Left forelimb (tissue), 1 donor: ENCODE measurements at places on chromosomes 11 and 22.
A peak's percentile ranks its signal among the peaks of the same experiment; 100 is the strongest.

DNA sequence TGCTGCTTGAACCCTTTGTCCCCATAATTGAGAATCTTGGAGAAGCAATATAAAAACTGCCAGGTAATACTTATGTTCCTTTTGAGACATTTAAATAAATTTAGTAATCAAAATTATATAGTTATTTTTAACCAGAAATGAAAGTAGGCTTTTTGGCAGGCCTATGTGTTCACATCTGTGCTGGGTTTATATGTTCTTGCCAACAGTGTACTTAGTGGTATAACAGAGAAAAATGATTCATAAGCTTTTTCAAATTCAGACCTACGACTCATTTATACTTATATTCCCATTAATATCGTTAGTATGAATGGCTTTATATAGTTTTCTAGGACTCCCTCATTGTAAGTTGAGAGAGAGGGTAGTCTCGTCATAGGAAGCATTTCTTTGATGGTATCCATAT lies 79.0 kb downstream of the DDX10 start:
- DNase-seq = no peak

GRCh38 chr11:107928046-107928766 lies at the start of gene RAB39A:
Gene RAB39A (plus strand): TSS chr11:107928448. CDS start chr11:107928569, 121 bp downstream.
- peak; percentile 87 for DNase-seq

GRCh38 chr11:36743039-36743438 lies 145.0 kb upstream of the RAG2 start:
- no peak for DNase-seq

DNA sequence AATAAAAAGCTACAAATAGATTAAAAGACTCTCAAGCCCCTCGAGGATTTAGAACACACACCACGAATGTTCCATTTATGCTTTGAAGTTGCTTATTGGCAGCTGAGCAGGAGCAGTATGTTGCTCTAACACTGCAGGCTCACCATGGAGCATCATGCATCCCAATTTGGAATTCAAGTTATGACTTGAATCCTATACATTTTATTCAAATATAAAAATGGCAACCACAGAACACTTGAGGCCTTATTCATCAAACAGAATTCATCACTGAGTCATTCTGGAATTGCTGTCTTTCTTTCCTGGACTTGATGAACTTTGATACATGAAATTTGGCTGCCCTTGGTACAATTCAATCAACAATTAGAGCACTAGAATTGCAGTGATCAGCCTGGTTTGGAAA lies 24.5 kb upstream of the BLID start:
- no peak for DNase-seq

DNA sequence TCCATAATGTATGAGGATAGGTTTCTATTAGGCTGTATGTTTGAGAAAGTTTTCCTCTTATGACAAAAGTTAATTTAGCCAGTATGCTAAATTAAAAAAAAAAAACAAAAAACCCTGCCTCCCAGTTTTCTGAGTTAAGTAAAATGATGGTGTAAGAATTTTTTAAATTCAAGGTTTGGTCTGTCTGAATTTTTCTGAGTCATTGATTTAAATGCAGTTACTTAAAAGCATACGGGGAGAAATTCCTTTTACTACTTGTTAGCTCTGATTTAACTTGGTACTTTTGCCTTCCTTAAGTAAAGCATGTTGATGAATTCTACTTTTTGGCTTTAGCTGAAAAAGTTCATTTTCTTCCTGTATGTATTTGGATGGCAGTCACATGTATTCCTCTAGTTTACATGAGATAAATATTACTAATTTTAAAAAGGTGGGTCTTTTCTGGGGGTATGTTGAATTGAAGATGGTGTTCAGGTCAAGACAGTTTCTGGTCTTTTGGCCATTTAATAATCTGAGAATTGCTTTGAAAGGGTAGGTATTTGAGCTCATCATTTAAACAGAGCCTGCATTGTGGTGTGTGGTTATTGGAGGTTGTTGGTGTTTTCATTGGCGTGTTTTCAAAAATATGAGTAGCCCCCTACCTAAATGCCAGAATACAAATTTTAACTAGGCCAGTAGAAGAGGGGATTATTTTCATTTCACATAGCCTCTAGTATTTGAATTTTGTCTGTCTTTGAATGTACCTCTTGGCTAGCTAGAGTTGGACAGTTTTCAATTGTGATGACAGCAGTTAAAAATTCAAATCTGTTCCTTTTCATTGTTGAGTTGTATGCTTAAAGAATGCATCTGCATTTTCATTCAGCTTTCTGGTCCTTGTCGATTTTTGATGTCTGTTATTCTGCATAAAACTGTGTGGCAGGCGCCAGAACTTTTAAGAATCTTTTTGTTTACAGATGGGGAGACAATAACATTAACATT lies 64.7 kb downstream of the MTMR3 start:
- no peak for DNase-seq

GRCh38 chr11:10459029-10459970 lies 4.2 kb downstream of the AMPD3 start:
- DNase-seq = peak; percentile 37

DNA sequence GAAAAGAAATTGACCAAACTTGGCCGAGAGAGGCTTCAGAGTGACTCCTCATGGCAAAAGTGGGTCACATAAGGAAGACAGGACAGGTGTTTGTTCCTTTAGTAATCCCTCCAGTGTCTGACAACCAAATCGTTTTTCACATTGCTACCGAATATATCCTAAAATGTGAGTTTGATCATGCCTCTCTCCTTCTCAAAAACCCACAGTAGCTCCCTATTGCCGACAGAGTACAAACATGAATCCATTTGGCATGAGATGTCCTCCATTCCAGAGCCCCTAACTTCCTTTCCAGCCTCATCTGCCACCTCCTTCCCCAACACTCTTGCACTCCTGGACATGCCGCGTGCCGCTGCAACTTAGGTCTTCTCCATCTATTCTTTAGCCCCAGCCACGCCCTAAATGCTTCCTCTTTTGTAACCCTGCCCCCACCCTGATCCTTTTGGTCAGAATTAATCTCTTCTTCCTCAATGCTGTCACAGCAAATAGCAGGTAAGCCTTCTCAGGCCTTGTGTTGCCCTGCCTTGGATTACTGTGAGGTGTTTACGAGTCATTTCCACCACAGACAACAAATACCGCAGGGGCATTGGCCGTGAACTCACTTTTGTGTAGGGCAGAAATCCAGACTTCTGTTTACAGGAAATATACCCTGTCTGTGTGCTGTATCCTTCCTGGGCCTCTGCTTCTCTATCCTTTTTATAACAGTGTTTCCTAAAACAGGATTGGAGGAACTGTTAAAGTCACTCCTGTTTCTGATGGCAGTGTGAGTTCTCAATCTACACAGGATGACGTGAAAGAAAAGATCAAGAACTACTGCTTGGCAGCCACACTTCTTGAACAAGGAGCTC lies 66.0 kb upstream of the FTH1 start:
- no peak for DNase-seq

GRCh38 chr11:30452114-30452513 lies 129.2 kb downstream of the ARL14EP start:
- DNase-seq = no peak

GRCh38 chr11:105589346-105589745 lies 20.5 kb upstream of the GRIA4 start:
- DNase-seq = no peak

GRCh38 chr11:102577182-102577581 lies 46.6 kb upstream of the MMP7 start:
- DNase-seq = no peak

GRCh38 chr11:22677153-22677903 lies 10.9 kb downstream of the GAS2 start:
- DNase-seq = no peak

- no peak for DNase-seq
Measured at GRCh38 chr11:64078284-64078683, 42.6 kb downstream of the FLRT1 start.

- DNase-seq = no peak
Measured at GRCh38 chr11:94924612-94925011, 48.7 kb downstream of the CWC15 start.

DNA sequence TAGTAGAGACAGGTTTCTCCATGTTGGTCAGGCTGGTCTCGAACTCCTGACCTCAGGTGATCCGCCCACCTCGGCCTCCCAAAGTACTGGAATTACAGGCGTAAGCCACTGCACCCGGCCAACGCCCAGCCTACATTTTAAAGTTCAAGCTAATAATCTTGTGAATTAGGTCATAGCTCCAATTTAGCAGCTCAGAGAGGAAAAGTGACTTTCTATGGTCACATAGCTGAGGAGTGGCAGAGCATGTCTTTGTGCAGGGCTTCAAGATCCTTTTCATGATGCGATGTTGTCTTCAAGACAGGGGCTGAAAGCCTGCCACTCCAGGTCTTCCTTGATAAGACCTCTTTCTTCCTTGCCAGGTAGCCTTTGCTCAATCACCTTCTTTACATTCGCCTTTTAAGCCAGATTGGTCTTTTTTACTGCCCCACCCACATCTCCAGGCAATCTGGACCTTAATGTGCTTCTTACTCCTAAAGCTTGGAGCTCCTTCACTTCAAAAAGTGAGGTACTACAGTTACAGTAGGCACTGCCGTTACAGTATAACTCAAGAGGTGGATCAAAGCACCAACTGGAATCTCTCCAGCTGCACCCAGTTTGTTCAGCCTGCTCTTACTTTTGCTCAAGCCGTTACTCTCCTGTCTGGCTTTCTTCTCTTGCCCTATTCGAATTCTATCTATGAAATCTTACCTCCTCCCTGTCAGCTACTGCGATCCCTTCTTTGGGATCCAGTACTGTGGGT lies 18.2 kb downstream of the YWHAH start:
- no peak for DNase-seq

GRCh38 chr22:37818409-37819104 lies 4.6 kb upstream of the GALR3 start:
- peak; percentile 74 for DNase-seq

DNA sequence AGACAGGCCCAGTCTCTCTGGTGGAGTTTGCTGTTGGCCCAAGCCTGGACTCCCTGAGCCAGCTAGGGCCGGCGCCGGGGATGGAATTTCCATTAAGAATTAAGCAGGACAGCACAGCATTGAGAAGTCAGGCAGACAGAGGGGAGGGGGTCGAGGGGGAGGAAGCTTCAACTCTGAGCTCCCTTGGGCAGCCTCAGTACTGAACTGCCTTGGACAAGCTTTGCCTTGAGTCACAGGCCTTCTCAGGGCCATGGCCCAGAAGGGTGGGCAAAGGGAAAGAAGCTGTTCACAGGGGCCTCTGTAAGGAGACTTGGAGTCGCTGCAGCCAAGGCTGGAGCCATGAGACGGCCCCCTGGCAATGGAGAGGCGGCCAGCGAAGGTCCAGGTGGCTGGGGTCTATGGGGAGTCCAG lies 2.6 kb upstream of the INSC start:
- peak; percentile 75 for DNase-seq

- DNase-seq = no peak
Measured at GRCh38 chr11:1445741-1446445, 40.7 kb downstream of the MOB2 start.

GRCh38 chr11:1655168-1656060 lies 25.8 kb downstream of the KRTAP5-5 start:
- peak; percentile 51 for DNase-seq

- no peak for DNase-seq
Measured at GRCh38 chr11:109971184-109971523, 122.0 kb upstream of the ZC3H12C start.

DNA sequence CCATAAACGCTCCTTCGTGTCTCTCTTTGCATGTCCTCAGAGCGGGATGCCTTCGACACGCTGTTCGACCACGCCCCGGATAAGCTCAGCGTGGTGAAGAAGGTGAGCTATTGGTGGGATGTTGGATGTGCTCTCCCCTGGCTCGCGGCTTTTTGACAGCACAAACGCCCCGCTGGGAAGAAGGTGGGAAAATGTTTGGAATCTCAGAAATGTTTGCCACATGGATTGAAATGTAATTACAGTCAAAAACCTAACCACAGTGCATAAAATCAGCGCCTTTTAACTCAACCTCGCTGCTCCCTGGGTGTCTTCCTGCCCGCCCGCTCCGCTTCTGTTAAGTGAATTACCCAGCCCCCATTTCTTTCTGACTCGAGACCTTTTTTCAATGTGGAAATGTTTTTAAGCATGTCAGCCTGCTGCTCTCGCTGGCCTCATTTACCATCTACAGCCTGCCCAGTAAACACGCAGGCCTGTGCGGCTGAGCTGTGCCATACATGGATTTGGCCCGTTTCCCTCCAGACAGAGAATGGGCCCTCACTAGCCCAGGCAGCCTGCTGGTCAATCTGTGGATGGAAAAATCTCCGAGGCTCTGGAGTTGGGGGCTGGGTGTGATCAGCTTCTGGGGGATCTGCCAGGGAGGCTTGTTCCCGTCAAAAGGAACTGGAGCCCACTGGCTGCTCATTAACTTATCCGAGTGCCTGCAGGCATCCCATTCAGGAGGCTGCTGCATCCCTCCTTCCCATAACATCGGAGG lies 32.7 kb upstream of the PARVG start:
- DNase-seq = peak; percentile 78

- DNase-seq = no peak
Measured at GRCh38 chr22:27073601-27074425, 416.4 kb downstream of the MIAT start.

DNA sequence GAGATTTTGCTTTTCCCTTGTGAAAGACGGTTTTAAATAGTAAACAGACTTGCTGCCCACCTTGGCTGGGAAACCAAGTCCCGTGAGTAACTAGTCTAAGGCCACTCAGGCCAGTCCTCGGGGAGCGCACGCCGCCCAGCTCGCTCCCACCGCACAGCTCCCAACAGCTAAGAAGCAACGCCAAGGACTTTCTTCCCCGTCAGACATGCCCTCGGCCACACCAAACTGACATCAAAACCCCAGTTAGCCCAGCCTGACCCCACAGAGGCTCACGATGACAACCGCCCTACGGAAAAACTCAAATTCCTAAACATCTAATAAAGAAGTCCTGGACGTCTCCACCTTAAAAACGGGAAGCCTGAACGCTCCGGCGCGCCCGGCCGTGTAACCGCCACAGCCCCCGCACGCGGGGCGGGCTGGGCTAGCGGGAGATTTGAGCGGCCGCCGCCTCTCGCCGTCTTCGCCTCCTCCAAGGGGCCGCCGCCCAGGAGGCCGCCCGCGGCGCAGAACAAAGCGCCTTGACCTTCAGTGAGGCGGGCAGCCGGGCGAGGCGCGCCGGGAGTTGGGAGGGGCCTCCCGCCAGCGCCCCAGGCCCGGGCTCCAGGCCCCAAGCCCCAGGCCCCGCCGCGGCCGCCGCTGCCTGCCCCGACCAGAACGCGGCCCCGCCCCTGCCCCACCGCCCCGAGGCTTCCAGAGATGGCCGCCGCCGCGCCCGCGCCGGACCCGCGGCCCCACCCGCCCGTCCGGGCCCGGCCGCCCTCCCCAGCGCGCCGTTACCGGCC lies 486 bp downstream of the NAP1L4 start:
- no peak for DNase-seq

- DNase-seq = no peak
Measured at GRCh38 chr22:40345271-40345670, 1.0 kb upstream of the ADSL start.

- DNase-seq = no peak
Measured at GRCh38 chr11:1041936-1042608, 5.6 kb upstream of the MUC6 start.

- no peak for DNase-seq
Measured at GRCh38 chr11:121194731-121195596, 93.9 kb downstream of the TECTA start.
